ENCODE measurements at places on chromosomes 7 and 10.

GRCh38 chr7:158609313-158609974, 21.8 kb upstream of the PTPRN2 start:
- DNase-seq: no peak

- no peak for DNase-seq
These were observed 68.9 kb upstream of the ADO start for GRCh38 chr10:62735464-62736167.

DNA sequence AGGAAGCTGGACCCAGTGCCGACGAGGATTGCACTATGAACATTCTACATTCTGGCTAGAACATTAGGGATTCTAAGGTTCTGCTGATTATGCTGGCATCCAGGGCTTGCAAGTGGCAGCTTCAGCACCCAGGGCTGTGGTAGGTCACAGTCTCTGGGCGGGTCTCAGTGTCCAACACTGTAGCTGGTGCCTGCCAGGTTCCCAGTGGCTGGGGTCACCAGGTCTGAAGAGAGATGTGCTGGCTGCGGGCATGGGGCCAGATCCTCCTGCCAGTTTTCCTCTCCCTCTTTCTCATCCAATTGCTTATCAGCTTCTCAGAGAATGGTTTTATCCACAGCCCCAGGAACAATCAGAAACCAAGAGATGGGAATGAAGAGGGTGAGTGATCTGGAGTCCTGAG, at the start of gene PTTG1IP2:
Gene PTTG1IP2 (plus strand): TSS at position 86 of the 400 bp plus-strand sequence. CDS start 148 bp downstream, at position 234.
- no peak for DNase-seq

GRCh38 chr7:94294471-94295131, 100.1 kb upstream of the COL1A2 start:
- no peak for DNase-seq

- DNase-seq: no peak
These were observed 89.4 kb downstream of the SORCS1 start for GRCh38 chr10:107075117-107075516.

DNA sequence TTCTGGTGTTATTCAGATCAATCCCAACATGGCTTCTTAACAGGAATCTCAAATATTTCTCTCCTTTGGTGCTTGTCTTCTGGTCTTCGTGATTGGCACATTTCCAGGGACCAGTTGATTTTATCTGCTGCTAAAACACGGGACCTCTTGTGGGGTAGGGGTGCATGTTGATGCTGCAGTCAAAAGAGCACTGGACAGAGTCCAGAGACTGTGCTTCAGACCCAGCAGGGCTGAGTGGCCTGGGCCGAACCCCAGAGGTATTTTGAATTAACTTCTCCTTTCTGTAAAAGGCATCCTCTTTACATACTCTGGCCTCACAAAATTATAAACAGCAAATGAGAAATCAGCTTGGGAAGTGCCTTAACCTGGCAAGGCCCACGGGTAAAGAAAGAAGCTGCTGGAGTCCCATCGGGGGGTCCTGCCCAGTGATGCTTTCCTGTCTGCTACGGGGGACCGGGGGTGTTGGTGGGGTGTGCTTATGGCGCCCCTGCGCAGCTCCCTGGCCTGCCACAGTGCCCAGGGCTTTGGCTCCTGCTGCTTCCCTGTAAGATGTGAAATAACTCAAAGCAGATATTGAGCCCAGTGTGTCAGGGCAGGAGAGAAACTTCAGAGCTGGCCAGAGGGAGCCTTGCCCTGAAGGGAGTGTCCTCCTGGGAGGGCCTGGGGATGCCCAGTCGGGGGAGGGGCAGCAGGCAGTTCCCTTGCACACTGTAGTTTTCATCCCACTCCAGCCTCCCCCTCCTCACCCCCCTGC, 230.5 kb downstream of the TCF7L2 start:
- no peak for DNase-seq

DNA sequence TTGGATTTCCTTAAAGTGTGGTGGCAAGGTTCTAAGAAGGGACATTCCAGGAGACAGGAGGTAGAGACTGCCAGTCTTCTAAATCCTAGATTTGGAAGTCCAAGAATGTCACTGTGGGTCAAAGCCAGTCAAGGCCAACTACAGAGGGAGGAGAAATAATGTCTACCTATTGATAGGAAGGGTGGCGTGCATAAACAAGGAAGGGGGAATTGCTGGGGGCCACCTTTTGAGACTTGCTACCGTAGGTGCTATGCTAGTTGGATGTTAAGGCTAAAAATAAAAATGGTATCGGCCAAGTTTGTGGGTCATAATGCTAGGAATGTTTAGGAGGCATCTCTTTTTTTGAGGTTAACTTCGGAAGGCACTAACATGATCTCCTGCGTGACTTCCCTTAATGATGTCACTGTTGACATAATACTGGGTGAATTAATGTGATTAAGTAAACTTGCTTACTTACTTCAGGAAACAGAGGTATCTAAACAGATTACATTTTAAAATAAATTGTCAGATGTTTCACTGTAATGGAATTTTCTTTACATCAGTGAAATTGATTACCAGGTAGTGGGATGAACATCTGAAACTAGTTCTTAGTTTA, 4.8 kb downstream of the BTRC start:
- DNase-seq: no peak

DNA sequence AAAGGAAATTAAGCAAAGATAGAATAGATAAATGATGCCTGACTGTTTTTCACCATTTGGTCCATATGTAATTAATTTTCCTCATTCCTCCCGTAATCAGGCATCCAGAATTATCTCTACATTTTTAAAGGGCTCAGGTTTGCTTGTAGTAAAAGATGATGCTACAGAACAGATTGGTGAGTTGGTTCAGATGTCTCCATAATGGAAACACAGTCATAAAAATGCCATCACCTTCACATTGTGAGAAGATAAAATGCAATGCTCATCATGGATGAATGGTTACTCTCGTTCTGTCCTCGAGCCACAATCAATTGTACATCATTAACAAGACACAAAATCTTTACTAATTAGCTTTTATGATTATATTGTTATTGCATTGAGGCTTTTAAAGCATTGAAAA, 64.9 kb upstream of the CELF2 start:
- no peak for DNase-seq

DNA sequence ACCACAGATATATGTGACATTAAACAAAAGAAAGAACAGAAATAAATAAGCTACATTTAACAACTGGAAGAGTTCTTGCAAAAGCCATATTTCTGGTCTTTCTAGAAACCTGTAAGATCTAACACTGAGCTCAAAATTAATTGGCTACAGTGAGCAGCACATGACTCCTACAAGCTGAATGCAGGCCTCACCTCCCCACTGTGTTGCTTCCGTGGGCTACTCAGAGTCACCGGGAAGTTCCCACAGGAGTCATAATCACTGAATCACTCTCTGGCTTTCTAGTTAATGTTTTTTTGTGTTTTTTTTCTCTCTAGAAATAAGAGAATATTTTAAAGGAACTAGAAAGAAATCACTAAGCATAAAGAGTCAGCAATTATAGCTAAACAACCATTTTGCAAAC, 10.2 kb upstream of the MRPS24 start:
- no peak for DNase-seq

DNA sequence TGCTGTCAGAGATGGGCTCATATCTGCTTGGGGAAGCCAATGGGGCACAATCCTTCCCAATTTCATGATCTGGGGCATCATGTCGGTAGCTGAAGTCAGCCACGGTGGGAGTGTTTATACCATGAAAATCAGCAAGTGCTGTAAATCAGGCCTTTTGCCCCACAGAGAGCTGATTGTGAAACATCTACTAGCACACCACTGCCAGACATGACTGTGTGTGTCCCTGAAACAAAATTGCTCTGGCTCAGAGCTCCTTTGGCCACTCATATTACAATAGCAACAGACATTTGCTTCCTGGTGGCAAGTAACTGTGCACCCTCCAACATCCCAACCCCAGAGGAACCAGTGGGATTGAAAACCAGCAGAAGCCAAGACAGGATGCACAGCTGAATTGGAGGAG, 23.7 kb downstream of the GPR26 start:
- no peak for DNase-seq

DNA sequence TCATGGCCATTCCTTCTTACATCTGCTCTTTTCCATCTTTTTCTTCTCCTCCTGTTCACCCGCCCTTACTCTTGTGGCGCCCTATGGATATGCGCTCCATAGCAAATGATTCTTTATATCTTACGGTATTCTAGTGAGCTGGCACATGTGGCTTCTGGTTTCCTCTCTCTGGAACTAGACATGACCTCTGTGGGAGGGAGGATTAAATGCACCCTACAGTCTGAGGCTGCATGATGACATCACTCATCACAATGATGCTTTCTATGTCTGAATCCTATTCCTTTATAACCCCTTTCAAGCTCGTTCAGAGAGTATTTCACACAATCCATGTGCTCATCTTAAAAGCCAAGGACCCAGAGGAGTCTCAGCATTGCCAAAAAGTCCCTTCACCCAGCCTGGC, 153.3 kb downstream of the EGFR start:
- DNase-seq: no peak

GRCh38 chr10:1354809-1355710, 298.9 kb downstream of the WDR37 start:
- no peak for DNase-seq

- DNase-seq: no peak
These were observed 23.0 kb upstream of the EGFR start for GRCh38 chr7:54995610-54996363.

- no peak for DNase-seq
These were observed 18.9 kb downstream of the GOT1 start for GRCh38 chr10:99411546-99411945.

DNA sequence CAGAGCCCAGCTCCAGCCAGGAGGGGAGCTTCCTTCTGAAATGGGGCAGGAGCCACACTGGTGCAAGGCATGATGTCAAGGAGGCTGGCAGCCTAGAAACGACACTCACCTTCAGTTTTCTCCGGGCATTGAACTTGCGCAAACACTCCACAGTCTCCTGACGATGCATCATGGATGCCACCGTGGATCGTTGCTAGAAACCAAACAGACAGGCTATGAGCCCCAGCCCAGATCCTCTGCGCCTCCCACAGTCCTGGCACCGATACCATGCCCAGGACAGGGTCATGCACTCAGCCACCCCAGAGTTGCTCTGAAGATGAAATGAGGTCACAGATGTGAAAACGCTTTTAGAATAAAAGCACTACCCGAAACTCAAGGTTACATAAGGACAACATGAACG, 31.0 kb upstream of the NDST2 start:
- no peak for DNase-seq

DNA sequence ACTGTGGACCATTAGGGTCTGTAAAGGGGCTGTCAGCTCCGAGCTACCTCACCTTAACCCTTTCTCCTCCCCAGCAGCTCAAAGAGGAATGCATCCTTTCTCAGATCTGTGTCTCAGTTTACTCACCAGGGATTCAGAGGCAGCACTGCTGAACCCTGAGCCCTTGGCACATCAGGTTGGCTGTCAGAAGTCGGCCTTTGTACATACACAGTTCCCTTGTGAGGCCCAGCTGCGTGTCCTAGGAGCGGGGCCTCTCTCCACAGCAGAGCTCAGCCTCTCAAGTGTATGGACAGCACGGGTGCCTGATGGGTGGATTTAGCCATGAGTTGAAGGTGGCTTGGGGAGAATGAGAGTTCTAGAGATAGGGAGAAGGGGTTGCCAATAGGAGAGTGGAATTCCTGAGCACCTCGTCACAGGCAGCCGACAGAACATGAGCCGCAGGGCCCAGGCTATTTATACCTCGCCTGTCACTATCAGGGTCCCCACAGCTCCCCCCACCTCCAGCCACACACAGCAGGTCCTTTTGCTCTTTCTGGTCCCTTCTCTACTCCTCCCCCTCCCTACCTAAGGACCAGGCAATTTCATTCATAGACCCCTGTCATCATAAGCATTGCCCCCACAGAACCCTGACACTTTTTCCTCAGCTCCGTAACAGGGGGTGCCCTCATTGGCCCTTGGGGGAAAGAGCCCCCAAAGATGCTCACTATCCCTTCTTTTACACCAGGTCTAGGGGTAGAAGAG, 2.1 kb upstream of the FLNC start:
- no peak for DNase-seq

- no peak for DNase-seq
These were observed 612.4 kb downstream of the ANKRD7 start for GRCh38 chr7:118836933-118837332.

DNA sequence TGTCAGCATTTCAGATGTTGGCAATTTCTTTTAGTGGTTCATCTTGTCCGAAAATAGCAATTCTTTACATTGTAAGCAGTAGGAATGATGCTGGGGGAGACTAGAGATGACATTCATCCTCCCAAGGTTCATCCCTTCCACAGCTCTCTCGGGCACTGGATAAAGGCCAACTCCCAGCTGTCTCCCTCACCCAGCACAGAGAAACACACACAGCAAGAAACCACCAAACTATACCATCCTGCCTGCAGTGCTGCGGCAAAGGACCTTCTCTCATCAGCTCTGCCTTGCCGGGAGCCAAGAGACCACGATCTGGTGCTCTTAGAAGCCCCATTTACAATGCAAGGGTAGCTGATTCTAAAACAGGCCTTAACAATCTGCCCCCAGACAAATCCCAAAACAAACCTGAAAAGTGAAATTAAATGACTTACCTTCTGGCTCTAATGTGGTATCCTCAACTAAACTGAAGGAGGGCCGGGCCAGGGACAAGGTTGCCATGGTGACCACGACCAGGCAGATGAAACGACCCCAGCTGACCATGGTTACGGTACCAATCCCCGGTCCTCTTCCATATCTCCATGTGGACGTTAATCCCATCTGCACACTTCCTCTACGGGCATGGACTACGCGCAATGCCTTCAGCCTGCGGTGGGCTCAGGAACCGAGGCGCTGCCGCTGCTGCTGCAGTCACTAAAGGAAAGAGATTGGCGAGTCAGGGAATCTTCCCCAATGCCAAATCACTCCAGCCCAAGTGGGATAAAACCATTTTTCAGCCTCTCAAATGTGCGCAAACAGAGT, 4.8 kb downstream of the FGFR2 start:
- DNase-seq: no peak

DNA sequence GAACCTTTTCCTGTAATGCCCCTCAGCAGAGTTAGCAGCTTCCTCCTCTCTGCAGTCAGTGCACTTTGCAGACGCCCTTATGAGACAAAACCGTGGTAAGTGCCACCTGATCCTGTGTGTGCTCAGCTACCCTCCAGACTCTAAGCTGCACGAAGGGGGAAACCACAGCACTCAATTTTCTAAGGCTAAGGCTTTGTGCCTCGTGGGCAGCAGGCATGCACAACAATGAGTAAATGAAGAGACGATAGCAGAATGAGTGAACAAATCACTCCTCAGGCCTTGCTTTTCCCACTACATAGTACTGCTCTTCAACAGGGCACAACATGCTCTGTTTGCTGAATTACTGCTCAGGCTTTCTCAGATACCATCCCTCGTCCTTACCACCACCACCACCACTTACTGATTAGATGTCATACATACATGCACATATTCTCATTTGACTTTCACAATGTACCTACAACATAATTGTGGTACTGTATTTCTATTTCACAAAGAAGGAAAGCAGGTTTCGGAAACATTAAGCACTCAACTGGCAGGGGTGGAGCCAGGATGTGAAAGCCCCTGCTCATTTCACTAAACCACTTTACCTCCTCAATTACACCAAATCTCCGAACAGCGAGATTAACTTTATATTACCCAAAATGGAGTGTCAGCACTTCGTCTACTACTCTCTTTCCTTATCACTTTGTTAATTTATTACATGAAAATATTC, 85.4 kb downstream of the ICA1 start:
- DNase-seq: peak; percentile 67
